ENCODE measurements at places on chromosomes 16 and 17.

DNA sequence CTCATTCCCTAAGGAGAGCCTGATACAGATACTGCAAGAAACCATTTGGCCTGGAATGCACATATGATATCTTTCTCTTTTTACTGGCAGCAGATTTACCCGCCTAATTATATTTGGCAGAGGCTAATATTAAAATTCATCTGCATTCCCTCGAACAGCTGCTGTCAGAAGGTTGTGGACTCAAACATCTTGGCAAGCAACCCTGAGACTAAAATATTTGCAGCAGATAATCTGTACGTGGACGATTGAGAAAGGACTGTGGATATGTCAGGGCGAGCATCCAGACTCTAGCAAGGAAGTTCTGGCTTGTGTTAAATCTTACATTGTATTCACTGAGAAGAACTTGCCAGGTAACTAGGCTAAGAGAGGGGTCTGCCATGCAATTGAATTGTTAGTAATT lies 65.2 kb downstream of the SNX20 start:
- no peak for DNase-seq

GRCh38 chr17:49738456-49739163 lies 25.3 kb downstream of the FAM117A start:
- no peak for DNase-seq

- no peak for DNase-seq
Observed at GRCh38 chr17:63762161-63763078, 11.0 kb downstream of the CCDC47 start.

- DNase-seq = no peak
Observed at GRCh38 chr17:21686165-21687015, 5.9 kb upstream of the KCNJ18 start.

DNA sequence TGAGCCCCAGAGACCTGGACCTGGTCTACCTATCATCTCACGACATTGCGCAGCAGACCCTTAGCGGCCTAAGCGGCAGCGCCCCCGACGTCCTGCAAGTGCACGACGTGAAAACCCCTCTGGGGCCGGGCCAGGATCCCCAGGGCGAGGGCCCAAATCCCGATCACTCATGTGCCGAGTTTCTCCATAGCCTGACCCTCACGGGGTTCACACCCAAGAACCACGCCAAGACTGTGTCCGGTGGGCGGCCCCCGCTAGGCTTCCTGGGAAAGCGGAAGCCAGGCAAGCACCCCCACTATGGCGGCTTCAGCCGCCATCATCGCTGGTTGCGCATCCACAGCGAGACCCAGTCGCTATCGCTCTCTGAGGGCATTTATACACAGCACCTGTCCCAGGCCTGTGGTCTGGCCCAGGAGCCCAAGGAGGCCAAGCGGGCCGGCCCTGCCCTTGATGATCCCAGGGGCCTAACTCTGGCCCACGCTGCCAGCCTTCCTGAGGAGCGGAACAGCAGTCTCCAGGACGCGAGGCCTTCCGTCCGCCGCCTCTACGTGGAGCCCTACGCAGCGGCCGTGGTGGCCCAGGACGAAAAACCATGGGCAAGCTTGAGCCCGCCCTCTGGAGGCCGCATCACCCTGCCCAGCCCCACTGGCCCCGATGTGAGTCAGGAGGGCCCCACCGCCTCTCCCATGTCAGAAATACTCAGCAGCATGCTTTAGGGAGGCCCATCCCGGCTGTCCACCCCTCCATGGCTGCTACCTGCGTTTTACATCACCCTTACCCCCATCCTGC lies 82.8 kb upstream of the NOG start:
- DNase-seq = no peak

- no peak for DNase-seq
Observed at GRCh38 chr17:10842658-10843057, 4.8 kb upstream of the PIRT start.

DNA sequence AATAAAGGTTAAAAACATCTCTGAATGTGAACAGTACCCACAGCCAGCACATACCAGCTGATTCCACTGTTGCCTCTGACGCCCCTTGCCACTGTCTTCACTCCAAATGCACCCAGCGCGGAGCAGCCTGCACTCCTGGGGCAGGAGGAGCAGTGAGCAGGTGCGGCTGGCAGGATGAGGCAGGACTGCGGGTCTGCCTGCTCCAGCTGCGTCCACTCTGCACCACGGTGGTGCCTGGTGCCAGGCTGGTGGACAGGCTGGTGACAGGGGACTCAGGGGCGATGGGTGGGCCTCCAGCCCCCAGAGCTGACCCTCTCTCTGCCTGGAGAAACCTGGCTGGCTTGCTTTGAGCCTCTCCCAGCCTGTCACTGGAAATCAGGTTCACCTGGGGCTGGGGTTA lies 9.4 kb downstream of the RAB40B start:
- no peak for DNase-seq

GRCh38 chr17:44280392-44280937 lies 12.5 kb upstream of the SLC4A1 start:
- no peak for DNase-seq

DNA sequence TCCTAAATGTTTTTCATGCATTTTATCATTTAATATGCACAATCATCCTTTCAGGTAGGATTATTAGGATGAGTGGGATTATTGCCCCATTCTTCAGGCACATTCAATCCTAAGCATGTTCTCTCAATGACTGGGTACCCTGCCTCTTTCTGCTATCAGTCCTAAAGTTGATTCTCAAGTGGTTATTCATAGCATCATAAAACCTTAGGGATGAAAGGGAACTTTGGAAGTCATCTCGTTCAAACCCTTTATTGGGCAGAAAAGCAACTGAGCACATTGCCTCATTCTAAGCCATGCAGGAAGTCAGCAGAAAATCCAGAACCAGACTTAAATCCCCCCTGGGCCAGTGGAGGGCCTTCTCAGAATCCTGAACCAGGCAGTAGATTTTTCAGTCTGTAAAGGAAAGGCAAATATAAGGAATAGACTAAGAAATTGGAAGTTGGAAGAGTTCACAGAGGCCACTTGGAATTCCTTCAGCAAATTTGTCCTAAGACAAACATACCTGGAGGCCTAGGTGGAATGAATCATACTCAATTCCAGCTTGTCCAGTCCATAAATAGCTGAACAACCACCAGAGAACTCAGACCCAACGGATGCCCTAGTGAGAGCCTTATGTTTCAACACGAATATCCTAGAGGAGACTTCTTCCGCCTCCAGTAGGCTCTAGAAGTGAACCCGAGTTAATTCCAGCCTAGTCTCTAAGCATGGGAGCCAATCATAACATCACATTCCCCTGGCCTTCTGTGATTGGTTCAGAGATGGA lies 62.7 kb downstream of the IRX6 start:
- DNase-seq = no peak
